ENCODE measurements at places on chromosomes 2 and 18. TPM values are rescaled to one million over a fixed set of nuclear protein-coding genes. Genes with fewer than 3 reads are reported as not detected.

PPP3R1 gene
- 32.8 TPM for total RNA-seq

ERBB4 gene
- total RNA-seq, result 2.6 TPM

RAB6C gene
- total RNA-seq, result not detected

ASAP2 gene
- 63.4 TPM for total RNA-seq

FLACC1 gene
- total RNA-seq, result 1.3 TPM

HOXD1 gene
- not detected for total RNA-seq

TBC1D8 gene
- 12.1 TPM for total RNA-seq

ING5 gene
- 40.1 TPM for total RNA-seq

Measured in smooth muscle cell of the pulmonary artery (primary cell).